Posterior vena cava (tissue), 2 donors: ENCODE measurements at places on chromosomes 5 and 9. TPM values are rescaled to one million over a fixed set of nuclear protein-coding genes. Genes with fewer than 3 reads are reported as not detected.

MLANA gene
- not detected for total RNA-seq

PAEP gene
- total RNA-seq, result not detected

DMXL1 gene
- total RNA-seq, result 56.0 TPM

BBLN gene
- 49.1 TPM for total RNA-seq

GABRA1 gene
- not detected for total RNA-seq

ERP44 gene
- total RNA-seq, result 18.5 TPM
